ENCODE measurements at places on chromosomes 2 and 18.

GRCh38 chr18:75214332-75214690, 3.7 kb downstream of the TSHZ1 start:
- H3K36me3 ChIP-seq = peaks cover 9% of the 10 kb centered on the region
- H3K27ac ChIP-seq = no peak overlapping the region
- no peak overlapping the region for H3K4me3 ChIP-seq

- no peak overlapping the region for H3K4me3 ChIP-seq
- no peaks in the 10 kb centered on the region for H3K4me1 ChIP-seq
- no peak overlapping the region for H3K27ac ChIP-seq
- no peaks in the 10 kb centered on the region for H3K36me3 ChIP-seq
- no peak for DNase-seq
These were observed 1077.9 kb upstream of the ZEB2 start for GRCh38 chr2:145597809-145598208.

DNA sequence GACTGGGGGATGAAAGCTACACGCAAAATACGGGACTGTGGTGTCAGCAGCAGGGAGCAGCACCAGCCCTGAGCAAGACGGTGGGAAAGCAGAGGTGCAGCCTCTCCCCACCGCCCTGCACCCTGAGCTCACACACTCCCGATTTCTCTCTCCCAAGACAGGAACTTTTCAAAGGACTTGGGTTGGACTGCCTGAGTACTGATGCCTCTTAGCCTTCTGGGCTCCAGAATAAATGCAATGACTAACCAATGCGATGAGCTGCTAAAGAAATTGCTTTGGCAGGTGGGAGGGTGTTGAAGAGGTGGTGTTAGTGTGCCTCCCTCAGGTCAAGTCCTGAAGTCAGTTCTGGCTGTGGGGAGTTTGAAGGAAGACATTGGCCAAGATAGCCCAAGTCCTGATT, 9.6 kb downstream of the TRIM54 start:
- H3K27me3 ChIP-seq = peaks cover 29% of the 10 kb centered on the region
- H3K4me3 ChIP-seq = no peak overlapping the region
- no peaks in the 10 kb centered on the region for H3K36me3 ChIP-seq
- DNase-seq = no peak
- H3K27ac ChIP-seq = no peak overlapping the region

DNA sequence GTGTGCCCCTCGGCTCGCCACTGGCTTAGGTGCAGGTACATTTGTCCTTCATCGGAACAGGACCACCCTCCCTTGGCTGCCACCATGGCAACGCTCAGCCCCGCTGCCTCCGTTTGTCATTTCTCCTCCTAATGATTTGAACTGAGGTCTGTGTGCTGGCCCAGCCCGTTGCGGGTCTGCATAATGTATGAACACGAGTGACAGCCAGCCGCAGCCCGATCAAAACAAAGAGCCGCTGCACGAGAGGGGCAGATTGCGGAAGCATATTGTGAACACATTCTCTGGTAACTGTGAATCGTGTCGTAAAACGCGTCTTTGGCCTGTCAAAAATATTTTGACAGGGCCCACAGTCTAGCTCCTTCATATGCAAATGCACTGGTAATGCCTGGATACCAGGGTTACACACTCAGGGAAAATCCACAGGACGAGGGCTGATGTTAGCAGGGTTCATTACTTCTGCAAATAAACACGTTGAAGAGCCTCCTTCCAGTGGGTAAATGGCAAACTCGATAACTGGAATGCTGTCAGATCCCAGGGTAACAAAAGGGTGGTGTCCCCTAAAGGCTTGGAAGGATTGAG, 137.0 kb downstream of the AGAP1 start:
- no peaks in the 10 kb centered on the region for H3K27me3 ChIP-seq
- H3K36me3 ChIP-seq = no peaks in the 10 kb centered on the region
- no peak overlapping the region for H3K4me3 ChIP-seq

- H3K27me3 ChIP-seq = peaks cover 2% of the 10 kb centered on the region
- H3K36me3 ChIP-seq = no peaks in the 10 kb centered on the region
- no peaks in the 10 kb centered on the region for H3K4me1 ChIP-seq
- DNase-seq = no peak
- no peak overlapping the region for H3K4me3 ChIP-seq
These were observed 44.9 kb upstream of the ASB18 start for GRCh38 chr2:236308855-236309668.

Data from activated T-helper 1 cell treated with anti-CD3 and anti-CD28 coated beads, Interleukin-12 subunit alpha, Interleukin-12 subunit beta, Interleukin-2, Interleukin-4 antibody, amounts not matched to agents 30 ng/mL and 10 ng/mL and 1 ng/mL, durations not matched to agents 14 hours and 24 hours and 36 hours (primary cell).